ENCODE measurements at places on chromosomes 6 and 20.

DNA sequence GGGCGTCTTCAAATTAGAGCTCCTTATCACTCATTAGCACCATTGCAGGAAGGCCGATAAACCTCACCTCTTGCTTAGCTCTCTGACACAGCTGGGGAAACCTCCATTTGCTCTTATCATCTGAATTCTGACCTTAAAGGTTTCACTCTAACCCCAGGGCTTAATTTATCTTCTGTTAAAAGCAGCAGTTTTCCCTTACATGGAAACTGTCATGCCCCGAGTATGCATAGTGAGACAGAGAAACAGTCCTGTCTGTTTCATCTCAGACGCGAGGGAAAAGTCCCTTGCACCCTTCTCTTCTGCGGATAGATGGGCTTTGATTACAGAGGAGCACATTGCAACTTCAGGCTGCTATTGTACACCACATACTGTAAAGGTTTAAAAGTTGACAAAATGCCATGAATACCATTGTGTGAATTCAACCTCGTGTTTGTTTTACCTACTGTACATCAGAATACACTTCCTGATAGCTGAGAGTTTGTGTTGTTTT, 191.5 kb upstream of the BMP2 start:
- no peak for DNase-seq

- DNase-seq, result no peak
Observed at GRCh38 chr20:8330785-8331695, 199.0 kb downstream of the PLCB1 start.

DNA sequence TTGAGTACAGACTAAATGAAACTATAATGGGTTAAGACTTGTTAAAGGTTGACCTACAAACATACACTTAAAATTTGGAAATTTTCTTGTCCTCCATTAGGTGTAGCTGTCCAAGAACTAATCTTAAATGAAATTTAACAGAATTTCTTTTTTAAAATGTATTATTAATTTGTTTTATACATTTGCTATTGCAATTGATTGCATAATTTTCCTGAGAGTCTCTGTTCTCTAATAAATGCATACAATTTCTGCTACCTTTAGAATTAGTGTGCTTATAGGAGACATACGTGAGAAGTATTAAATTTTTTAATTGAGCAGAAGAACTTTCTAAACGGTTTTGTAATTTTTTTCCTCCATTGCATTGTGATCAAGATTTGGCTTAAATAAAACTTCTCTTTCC, 1.5 kb downstream of the FAM135A start:
- DNase-seq, result no peak

DNA sequence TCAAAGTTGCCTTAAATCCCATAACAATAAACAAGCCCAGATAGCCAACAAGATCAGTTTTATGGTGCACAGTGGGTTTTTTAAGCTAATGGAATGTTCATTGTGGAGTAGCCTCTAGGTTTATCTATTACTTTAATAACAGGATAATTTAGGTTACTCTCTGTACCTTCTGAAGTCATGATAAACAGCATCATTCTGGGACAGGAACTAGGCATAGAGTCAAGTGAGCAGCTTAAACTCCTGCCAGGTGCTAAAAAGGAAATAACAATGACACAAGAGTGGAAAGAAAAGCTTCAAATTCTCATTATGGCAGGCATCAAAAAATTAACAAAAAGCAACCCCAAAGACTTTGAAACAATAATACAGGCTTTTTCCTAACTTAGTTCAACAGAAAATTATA, 228.8 kb downstream of the HACE1 start:
- no peak for DNase-seq

GRCh38 chr6:67775333-67775732, 859.7 kb upstream of the ADGRB3 start:
- DNase-seq, result no peak

DNA sequence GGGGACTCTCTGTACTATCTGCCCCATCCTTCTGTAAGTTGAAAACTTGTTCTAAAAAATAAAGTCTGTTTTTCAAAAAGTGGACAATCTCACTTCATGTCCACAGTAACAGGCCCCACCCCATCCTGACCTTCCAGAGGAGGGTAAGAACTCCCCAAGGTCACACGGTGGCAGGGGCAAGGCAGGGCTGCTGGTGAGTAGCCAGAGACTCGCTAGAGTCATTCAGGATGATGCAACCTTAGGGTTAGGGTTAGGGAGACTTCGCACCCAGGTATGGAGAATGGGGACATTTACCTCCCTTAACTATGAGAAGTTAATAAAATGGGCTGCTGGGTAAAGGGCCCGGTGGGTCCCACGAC, 15.4 kb downstream of the PEDS1 start:
- DNase-seq, result peak; percentile 85

- no peak for DNase-seq
Observed at GRCh38 chr6:46024124-46024769, 8.6 kb upstream of the CLIC5 start.

- no peak for DNase-seq
Observed at GRCh38 chr20:24877652-24878051, 71.4 kb upstream of the CST7 start.

DNA sequence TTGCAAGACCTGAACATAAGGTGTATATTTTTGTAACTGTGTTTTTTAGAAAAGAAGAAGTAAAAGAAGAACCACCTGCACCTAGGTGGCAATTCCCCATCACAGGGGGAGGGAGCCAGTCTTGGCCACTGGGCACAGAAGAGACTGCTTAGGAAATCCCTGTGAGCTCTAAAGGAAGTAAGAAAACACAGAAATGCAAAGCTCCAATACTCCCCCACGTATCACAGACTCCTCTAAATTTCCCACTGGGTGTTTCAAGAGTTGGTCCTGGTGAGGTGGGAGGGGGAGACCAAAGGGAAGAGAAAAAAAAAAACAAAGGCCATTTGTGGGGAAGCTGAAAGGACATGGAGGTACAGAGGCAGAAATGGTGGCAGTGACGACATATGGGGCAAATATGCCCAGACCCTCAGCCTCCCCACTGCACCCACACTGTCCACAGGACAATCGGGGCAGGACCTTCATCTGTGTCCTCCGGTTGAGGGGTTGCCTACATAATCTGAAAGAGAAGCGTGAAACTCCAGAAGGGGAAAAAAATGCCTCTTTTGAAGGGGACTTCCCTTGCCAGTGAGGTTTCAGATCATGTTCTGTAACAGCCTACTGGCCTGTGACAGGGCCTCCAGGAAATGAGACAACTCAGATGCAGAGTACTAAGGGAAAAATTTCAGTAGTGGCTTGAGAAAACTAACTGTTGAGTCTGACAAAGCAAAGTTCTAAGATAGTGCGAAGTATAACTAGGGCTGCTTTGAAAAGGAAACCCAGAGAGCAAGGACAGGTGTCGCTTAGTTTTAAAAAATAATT, 226.2 kb upstream of the MARCKS start:
- no peak for DNase-seq

DNA sequence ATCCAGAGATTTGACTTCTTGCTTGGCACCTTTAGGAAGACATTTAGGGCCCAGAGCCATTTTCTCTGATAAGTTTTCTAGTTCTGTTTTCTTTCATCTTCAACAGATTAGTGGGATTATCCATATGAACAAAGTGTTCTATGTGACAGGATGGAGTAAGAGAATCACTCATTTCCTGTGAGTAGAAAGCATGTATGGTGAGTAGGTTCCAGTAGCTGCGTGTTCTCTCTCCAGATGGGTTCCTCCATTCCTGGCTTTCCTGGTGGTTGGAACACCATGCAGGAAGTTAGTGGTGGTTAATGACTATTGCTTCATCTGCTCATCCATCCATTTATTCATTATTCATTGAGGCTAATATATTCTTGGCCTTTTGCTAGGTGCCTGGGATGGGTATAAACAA, 54.0 kb downstream of the EFCAB8 start:
- peak; percentile 35 for DNase-seq

- DNase-seq, result no peak
Observed at GRCh38 chr6:143349530-143349929, 101.0 kb downstream of the ADAT2 start.

GRCh38 chr6:10425975-10426780, 11.3 kb upstream of the TFAP2A start:
- peak; percentile 93 for DNase-seq

DNA sequence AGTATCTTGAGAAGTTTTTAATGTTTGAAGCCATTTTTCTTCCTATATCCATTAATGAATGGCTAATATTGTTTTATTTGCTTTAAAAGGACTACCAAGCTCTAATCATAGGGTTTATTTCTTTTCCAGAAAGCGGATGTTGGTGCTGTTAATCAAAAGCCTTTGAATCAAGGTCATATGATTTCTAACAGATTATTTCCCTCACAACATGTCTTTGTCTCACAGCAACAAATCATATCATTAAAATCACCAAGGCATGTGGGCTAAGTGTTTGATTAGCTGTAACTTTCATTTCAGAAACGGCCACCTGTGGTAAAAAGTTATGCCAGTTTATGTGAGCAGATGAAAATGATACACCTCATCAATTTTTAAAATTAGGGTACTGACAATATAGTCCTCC, 21.7 kb downstream of the TRAF3IP2 start:
- no peak for DNase-seq

DNA sequence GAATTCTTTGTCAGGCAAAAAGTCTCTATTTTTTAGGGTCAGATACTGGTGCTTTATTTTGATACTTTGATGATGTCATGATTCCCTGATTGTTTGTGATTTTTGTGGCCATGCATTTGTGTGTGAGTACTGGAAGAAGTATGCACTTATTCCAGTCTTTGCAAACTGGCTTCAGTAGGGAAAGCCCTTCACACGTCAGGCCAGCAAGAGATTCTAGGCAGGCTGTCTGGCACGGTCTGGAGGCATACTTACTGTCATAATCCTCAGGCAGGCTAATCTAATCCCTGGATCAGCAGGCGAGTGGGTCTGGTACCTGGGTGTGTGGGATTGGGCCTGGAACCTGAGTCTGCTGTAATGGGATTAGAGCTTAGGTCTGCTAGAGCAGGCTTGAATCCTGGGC, 391.8 kb upstream of the MMS22L start:
- no peak for DNase-seq

- DNase-seq, result no peak
Observed at GRCh38 chr6:155628306-155628705, 172.7 kb upstream of the NOX3 start.

- DNase-seq, result no peak
Observed at GRCh38 chr6:89858041-89858440, 28.4 kb downstream of the CASP8AP2 start.

DNA sequence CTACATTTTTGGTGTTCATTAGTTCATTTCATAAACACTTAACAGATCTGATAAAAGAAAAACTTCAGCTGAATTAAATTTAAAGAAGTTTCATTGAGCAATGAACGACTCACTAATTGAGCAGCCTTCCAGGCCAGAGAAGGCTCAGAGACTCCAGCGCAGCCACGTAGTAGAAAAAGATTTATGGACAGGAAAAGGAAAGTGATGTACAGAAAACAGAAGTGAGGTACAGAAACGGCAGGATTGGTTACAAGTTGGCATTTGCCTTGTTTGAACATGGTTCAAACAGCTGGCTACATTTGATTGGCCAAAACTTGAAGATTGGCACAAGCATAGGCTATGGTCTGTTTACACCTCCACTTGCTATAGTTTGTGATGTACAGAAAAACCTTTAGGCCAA, 166.3 kb upstream of the DTNBP1 start:
- no peak for DNase-seq

DNA sequence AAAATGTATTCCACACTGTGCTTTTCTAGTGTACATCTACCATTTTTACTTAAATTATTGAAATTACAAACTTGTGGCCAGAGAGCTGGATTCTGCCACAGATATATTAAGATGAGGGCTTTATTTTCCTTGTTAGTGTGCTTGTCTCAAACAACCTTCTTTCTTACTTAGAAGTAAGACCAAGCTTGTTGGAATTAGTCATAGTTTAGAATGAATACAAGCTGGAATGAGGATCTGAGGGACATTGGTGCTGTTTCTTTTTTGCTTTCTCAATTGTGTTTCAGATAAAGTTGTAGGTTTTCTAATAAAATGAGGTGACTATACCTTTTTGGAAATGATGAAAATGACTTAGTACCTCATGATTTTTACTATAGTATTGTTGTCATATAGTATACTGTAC, 40.3 kb downstream of the UBR2 start:
- DNase-seq, result no peak

DNA sequence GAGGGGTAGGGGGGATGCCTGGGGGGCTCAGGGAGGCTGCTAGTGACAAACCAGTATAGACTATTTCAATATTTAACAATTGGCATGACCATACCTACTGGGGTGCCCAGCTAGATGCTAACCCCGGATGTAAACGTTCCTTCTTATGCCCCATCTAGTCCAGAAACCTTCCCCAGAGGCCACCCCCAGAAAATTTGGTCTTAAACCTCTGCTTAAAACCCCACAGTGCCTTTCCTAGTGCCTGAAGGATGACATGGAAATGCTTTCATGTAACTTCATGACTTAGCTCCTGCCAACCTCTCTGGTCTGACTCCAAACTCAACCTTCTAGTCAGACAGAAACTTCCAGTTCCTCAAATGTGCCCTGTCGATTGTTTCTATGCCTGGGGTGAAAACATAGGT, 52.0 kb downstream of the JPH2 start:
- DNase-seq, result no peak

GRCh38 chr20:5735845-5736510, 14.2 kb upstream of the SHLD1 start:
- no peak for DNase-seq

DNA sequence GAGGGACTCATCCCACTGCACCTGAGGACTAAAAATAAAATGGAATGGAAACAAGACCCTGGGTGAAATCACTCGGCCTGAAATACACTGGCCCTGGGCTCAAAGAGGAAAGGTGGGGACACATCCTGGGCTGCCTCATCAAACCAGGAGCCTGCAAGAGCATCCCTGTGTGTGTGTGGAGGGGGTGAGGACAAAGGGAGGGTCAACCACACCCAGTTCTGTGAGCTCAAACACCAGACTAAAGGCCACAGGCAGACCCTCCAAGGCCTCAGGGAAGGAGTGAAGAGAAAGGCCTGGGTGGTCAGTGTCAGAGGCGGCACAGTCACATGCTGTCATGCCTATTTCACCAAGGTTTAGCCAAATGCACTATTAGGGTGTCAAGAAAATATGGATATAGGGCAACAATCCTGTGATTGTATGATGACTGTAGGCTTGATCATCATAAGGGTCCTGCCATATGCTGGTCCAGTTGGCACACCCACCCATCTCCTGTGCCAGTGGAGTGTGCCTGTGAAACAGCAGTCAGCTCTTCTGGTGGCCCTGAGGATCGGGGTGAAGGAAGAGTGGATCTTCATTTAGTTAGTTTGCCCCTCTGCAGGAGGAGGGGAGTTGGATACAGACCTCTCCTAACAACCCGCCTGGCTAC, 28.9 kb downstream of the SRSF3 start:
- DNase-seq, result no peak

- DNase-seq, result no peak
Observed at GRCh38 chr6:35293681-35294080, 3.9 kb upstream of the DEF6 start.

DNA sequence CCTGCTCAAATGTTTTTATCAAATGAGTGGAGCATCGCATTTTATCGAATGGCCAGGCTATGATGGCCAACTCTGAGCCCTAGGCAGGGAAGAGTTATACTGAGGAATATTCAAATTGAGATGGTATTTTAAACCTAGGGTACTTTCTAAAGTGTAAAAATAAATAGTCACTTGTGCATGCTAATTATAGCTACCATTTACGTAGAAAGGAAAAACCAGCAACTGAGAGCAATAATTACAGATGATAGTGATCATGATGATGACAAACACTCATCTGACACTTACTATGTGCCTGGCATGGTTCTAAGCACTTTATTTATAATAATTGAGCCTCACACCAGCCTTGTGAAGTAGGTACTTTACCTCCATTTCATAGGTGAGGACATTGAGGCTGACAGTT, 455.7 kb downstream of the CD83 start:
- no peak for DNase-seq

All from osteoblast (primary cell).